ENCODE measurements at places on chromosomes 13 and 19.

GRCh38 chr13:42607546-42607945 is 33.6 kb downstream of the TNFSF11 start:
- DNase-seq: no peak

DNA sequence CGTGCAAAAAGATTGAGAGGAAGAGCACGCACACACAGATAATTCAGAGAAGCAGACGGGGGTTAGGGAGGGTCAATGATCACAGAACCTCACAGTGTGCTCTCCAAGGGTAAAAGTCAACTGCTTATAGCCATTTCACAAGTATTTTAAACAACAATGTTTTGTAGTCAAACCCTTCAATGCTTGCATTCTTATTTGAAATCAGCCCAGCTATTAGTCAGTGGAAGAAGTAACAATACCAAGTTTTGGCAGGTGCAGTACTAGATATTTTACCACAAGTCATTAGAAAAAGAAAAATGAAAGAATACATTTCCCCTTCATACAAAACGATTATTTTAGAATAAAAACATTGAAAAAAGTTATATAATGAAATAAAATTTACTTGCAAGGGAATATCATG is 2.6 kb downstream of the CSNK1A1L start:
- DNase-seq: no peak

DNA sequence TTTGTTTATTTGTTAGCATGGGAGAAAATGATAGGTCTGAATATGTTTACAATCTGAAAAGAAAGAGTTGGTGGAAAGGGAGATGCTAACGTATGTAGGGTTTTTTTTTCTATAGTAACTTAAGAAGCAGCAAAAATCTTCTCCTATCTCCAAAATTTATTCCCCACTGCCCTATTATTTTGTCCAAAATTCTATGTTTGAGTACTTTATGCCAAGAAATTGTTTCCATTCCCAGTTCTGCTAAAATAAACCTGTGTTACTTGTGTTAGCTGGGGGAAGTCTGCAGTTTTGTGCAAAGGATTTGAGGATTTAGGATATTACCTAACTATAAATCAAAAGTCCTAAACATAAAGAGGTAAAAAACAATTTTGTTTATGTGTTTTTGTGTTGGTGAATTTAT is 2770.4 kb upstream of the PCDH20 start:
- no peak for DNase-seq

DNA sequence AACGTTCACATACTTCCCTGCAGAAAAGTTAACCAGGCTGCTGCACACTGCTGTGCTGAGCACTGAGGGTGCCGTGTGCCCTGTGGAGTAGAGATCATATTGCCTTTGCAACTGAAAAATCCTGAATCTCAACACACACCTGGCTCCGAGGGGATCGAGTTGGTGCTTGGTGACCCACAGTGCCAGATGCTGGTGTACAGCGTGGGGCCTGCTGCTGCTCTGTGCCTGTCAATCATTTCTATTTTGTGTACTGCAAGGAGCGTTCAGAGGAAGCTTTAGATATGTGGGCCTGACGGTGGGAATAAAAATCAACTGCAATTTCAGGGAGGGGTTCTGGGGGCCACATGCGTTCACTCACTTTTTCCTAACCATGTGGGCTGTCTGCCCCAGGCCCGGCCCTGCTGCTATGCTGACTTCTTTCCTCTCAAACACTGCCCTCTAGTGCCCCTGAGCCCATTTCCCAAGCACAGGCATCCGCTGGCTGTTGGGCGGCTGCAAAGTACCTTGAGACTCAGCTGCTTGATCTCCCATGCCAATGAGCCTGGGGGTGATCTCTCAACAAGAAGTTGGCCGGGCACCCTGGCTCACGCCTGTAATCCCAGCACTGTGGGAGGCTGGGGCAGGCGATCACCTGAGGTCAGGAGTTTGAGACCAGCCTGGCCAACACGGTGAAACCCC is 9.7 kb upstream of the LENG8 start:
- no peak for DNase-seq

GRCh38 chr13:73820688-73821087 is 313.5 kb downstream of the KLF12 start:
- DNase-seq: no peak

- DNase-seq: no peak
Measured at GRCh38 chr13:95260031-95260525, 41.2 kb downstream of the ABCC4 start.

DNA sequence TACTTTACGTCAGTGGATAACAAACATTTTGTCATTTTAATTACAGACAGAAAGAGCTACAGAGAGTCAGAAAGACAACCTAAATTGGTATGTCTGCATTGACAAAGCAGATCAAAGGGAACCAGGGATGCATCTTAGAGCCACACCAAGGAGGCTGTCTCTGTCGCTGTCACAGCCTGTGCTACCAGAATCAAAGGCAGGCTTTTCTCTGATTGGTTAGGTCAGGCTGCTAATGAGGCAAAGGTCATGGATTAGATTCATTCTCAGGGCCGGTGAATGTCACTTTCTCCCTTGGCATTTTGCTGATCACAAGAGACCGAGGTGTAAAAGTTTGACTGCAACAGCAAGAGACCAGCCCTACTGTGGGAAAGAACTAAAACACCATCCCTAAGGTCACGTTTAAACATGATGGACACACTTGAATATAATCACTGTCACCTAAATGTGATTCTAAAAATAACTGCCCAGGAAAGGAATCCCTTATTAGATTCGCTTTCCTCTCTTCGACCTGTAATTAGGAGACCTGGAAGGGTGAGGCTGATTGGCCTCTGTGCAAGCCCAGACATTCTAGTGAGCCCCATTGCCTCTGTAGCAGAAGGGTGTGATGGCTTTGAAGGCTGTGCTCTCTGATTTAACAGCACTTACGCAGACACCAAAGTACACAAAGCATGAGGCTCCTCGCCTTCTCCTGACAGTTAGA is 314.4 kb upstream of the NBEA start:
- no peak for DNase-seq

- peak; percentile 14 for DNase-seq
Measured at GRCh38 chr13:19862481-19863313, 752 bp downstream of the ZMYM5 start.

GRCh38 chr13:83211301-83211700 is 671.0 kb downstream of the SLITRK1 start:
- DNase-seq: no peak

- DNase-seq: peak; percentile 50
Measured at GRCh38 chr19:46753420-46754155, 7.3 kb upstream of the STRN4 start.

DNA sequence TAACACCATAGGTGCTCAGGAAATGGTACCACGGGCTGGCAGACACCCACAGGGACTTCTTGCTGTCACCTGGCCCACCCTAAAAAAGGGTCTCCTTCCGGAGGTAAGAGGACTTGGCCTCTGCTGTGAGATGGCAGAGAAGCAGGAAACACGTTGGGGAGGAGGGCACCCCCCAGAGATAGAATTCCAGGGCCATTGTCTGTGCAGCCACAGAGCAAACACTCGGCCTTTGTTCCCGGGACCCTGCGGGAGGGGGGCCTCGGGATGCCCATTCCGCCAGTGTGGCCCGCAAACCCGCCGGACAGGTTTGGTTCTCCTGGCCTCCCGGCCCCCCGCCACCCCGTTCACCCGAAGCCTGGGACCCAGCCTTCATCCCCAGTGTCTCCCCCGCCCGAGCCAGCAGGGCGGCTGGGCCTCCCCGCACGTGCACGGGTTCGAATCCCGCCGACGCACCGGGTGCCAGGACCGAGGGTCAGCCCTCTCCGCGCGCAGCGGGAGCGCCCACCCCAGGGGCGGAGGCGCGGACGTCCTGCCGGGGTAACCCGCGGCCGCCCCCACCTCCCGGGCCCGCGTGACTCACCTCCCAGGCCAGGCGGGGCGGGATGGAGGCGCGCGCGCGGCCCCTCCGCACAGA is 714 bp downstream of the PLPP2 start:
- DNase-seq: no peak

DNA sequence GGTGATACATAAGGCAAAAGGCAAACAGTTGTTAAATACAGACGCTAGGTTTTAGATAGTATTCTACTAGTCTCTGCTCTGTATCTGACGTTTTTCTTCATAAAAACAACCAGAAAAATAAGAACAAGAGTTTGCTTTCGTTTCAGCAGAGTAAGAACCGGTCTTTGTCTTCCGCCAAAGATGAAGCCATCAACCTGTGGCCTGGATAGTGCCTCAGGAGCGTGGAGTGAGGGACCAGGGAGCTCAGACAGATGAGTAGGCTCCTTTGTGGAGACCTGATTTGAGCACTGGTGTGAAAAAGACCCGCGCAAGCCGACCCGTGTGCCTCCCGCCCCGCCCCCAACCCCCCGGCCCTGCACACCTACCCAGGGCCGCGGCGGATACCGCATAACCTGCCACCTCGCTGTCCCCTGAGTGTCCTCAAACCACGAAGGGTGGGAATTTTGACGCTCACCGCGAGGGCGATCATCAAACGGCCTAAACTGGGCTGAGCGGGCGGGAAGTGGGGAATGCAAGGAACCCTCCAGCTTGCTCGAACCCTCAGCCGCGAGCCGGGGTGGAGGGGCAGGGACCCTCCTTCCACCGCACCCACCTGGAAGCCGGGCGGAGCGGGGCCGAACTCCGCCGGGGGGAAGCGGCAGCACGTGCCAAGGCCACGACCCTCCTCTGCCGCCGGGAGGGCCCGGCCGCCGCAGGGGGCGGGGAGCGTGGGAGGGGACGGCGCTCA is 866 bp upstream of the LMO7 start:
- DNase-seq: no peak

- no peak for DNase-seq
Measured at GRCh38 chr13:48434200-48434599, 21.3 kb upstream of the LPAR6 start.

DNA sequence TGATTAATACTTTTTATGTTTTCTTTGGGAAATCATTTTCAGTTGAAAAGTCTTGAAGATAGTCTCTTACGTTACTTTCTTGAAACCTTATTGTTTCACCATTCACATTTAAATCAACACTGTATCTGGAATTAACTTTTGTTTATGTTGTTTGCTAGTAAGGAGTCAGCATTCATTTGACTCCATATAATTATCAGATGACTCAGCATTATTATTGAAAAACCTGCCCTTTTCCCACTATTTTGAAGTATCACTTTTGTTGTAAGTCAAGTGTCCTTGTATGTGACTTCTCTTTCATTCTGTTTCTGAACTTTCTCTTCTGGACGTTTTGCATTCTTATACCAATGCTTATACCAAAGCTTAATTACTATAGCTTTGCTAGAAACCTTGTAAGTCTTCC is 186.1 kb upstream of the KLF12 start:
- DNase-seq: no peak

- DNase-seq: no peak
Measured at GRCh38 chr13:41820581-41821237, 140.2 kb downstream of the VWA8 start.

GRCh38 chr13:41973247-41973741 is 12.4 kb upstream of the VWA8 start:
- no peak for DNase-seq

- no peak for DNase-seq
Measured at GRCh38 chr13:106517109-106517847, 18.2 kb downstream of the EFNB2 start.

DNA sequence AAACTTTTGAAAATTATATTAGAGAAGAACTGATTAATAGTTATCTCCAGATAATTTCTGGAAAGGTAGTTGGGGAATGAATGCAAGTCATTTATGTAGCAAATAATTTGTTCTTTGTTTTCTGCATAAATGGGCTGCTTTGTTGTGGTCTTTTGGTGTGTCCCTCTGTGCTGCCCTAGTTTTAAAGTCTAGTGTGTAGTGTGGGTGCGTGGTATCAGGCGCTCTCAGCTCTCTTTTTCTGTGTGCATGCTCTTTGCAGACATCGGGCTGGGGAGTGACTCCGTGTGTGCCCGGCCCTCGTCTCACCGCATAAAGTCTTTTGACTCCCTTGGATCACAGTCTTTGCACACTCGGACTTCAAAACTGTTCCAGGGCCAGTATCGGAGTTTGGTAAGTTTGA is 94.5 kb downstream of the ARHGEF7 start:
- DNase-seq: no peak

GRCh38 chr19:12778905-12779161 is 3.5 kb upstream of the HOOK2 start:
- DNase-seq: no peak

DNA sequence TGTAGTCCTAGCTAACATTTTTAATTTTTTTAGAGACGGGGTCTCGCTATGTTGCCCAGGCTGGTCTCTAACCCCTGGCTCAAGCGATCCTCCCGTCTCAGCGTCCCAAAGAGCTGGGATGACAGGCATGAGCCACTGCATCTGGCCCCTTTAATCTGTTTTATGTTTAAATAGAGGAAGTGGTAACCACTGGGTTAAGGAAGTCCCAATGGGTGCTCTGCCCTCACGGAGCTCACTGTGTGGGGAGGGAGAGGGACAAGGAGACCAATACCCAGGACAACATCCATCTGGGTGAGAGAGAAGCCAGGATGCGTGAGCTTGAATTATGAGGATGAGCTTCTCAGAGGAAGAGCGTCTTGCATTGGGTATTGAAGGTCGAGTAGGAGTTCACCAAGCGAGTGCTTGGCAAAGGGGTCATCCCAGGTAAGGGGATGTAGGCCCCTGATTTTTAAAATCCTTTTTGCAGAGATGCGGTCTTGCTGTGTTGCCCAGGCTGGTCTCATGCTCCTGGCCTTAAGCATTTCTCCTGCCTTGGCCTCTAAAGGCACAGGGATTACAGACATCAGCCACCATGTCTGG is 13.8 kb downstream of the YJU2 start:
- DNase-seq: no peak

DNA sequence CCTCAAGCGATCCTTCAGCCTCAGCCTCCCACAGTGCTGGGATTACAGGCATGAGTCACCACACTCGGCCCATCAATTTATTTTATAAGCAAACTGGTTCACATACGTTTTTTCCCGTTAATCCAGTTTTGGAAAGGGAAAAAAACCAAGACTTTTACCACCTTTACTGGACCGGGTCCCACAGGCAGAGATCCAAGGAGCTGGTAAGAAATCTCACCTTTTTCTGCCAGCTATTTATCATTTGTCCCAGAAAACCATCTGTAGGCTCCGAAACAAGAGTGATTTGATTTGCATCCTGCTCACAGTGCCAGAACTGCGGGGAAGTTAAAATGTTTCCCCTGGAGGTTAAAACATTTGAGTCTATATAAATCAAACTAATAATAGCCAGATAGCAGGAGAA is 6.3 kb upstream of the FUT2 start:
- no peak for DNase-seq

- DNase-seq: no peak
Measured at GRCh38 chr19:35354898-35355297, 3.4 kb upstream of the FFAR3 start.
